ENCODE measurements at places on chromosomes 13 and 19.

DNA sequence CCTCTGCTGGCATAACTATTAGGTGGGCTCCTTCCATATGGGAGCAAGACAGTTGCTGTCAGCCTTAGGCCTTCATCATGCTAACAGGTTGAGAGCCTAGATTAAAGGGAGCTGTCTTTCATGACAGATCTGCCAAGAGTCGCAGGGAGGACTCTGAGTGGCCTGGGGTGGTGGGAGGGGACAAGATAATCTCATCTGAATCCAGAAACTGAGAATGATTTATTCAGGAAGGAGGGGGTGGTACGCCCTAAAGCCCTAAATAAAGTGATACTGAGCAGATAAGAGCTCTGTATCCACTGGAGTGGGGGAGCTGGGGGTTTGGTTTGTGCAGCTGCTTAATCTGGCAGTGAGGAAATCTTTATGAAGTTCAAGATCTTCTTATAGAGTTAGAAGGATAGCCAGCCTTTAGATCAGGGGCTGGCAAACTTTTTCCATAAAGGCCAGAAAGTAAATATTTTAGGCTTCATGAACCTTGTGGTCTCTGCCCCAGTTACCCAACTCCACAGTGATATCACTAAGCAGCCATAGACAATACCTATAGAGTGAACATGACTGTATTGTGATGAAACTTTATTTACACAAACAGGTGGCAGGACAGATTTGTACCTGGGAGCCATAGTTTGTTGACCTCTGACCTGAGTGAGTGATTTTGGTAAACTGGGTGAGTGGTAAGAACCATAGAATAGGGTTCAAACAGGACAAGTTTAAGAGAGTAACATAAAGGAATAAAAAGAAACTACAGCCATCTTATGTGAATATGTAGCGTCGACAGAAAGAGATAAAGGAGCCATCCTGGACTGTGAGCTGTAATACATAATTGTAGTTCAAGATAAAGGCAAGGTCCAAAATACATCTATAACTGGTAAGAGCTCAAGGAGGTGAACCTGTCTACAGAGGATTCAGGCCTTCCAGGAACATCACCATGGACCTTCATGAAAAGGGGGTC lies 9.8 kb upstream of the STK24 start:
- DNase-seq: no peak

- DNase-seq: no peak
These were observed 30.3 kb downstream of the AP1M1 start for GRCh38 chr19:16227837-16228636.

- DNase-seq: no peak
These were observed 3.3 kb upstream of the TPP2 start for GRCh38 chr13:102593466-102593865.

- no peak for DNase-seq
These were observed 179.8 kb downstream of the KCNRG start for GRCh38 chr13:50195045-50195444.

DNA sequence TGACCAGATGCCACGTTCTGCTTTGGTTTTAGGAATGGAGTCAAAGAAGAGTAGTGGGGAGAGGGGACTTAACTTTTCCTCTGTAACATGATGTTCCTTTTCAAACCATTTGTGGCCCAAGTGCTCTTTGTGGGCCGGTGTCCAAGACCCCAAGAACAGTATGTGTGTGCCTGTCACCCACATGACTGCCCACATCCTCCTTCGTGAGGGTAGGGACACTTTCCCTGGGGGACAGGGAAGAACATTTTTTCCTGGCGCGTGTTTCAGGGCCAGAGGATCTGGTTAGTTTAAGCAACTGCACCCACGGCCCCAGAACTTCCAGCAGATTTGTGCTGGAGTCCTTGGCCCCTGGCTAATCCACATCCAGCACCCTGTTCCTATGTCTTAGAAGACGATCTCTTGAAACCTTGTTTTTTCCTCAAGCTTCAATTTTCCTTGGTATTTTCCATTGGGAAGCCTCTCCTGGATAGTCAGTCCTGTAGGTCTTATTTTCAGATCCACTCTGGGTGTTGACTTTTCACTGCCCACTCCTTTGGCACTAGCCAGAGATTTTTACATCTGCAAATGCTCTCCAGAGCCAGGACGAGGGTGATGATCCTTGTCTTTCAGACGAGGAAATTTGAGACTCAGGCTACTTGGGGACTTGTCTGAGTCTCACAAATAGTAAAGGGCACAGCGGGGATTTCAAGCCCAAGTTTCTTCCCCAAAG lies 10.8 kb upstream of the CCDC97 start:
- no peak for DNase-seq

DNA sequence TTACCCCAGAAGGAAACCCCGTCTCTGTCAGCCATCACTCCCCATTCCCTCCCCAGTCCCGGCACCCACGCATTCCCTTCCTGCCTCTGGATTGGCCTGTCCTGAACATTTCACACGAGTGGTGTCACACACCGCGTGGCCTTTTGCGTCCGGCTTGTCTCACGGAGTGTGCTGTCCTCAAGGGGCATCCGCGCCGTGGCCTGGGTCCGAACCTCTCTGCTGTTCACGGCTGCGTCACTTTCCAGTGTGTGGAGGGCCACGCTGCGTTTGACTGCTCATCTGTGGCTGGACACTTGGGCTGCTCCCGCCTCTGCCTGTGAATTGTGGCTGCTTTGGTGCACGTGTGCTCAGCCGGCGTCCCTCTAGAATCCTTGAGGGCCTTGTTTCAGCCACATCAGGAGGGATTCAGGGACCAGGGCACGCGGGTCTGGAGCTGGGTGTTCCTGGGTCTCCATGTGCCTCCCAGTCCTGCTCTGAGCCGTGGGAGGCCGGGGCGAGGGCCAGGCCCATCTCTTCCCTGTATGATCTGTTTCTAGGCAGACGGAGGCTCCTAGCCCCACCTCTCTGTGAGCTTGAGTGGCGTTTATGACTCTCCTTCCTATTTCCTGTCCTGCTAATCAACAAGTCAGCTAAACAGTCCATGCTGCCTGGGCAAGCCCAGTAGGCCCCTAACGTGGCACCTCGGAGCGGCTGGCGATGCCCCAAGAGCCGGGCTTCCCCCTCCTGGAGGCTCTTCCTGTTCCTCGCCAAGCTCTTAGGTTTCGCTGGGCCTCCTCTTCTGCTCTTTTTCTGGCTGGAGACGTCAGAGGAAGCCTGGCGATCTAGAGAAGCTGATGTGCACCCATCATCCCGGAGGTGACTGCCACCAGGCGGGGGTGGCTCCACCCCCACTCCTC lies 8.1 kb downstream of the STK11 start:
- DNase-seq: peak; percentile 80

DNA sequence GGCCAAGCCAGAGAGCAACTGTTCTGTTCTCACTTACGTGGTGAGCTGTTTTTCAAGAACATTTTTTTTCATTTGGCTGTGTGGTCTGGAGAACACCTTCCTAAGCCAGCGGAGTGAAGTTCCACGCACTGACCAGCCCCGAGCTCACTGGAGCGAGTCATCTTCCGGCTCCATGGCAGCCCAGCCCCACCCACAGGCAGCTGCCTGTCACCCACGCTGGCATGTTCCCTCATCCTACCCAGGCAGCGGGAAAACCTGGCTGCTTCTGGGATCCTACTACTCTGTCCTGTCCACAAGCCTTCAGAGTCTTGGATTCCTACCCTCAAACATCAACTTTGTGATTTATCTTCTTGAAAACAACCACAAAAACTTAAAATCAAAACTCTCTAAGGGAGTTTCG lies 76.2 kb downstream of the GGACT start:
- DNase-seq: no peak

GRCh38 chr19:16435238-16435917 lies 36.4 kb downstream of the EPS15L1 start:
- DNase-seq: peak; percentile 32

GRCh38 chr19:35577918-35578317 lies 8.1 kb upstream of the PMIS2 start:
- no peak for DNase-seq

DNA sequence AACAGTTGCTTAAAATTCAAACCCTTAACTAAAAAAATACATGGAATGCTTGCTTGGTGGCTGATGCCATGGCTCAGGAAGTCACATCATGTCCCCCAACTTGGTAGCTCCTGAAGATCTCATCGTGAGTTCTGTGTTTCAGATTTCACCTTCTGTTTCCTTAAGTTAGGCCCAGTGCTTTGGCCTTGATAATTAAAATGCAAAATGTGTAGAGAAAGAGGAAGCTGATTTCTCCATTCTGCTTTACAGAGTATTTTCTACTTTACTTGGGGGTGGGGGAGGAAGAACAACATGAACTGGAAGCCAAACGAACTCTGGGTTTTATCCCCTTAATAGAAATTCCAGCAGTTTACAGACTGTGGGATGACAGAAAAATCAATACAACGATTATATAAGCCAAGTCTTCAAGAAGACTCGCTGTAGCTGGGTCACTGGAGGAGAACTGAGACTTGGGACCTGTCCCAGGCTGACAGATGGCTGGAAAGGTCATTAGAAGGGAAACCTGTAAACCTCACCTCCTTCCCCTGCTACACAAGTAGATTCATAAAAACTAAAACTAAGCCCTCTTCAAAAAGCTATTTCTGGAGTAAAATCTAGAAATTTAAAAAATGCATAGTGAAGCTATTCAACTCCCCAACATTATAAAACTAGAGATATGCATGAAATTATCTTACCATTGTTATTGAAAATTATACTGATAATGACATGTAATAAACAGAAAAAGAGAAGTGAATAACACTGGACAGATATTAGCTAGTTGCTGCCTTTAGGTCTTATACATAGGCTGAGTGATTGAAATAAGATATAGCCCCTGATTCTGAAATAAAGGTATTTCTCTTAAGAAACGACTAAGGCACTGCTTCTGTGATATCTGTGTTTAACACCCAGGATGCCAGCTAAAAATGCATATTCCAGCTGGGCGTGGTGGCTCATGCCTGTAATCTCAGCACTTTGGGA lies 22.1 kb upstream of the GGACT start:
- no peak for DNase-seq

GRCh38 chr13:92649140-92649813 lies 577.3 kb upstream of the GPC6 start:
- no peak for DNase-seq

- no peak for DNase-seq
These were observed 633.1 kb downstream of the EFNB2 start for GRCh38 chr13:105902396-105902795.

GRCh38 chr19:10421240-10422045 lies 1.1 kb downstream of the PDE4A start:
- DNase-seq: no peak

- DNase-seq: no peak
These were observed 389.2 kb downstream of the ITGBL1 start for GRCh38 chr13:101841698-101842097.

- DNase-seq: no peak
These were observed 1569.0 kb downstream of the OLFM4 start for GRCh38 chr13:54597540-54598088.

GRCh38 chr13:78298657-78299056 lies 304.7 kb downstream of the POU4F1 start:
- no peak for DNase-seq

DNA sequence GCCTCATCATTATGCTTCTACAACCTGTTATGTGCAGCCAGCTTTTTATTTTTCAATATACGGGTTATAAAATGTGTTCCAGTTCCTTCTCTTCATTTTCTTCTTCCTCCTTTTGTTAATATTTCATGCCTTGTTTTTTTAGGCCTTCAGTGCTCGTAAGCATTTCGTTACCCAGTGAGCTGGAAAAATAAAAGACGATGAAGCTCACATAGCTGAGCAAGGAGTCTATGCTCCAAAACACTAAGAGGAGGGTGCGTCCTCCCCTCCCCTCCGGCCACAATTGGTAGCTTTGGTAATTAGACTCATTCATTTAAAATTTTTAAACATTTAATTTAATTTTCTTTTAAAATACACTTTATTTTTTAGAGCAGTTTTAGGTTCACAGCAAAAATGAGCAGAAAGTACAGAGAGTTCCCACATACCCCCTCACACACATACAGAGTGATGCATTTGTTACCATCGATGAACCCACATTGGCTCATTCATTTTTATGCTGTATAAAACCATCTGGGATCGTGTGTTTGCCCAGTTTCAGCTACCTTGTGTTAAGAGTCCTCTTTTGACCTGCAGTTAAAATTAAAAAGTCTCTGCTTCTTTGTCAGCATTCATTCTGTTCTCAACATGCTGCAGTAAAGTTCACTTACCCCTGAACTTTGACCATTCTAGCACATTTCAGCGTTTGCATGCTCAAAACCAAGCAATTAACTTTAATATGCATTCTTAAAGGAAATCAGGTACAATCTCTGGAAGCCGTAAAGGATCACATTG lies 223.9 kb downstream of the LACC1 start:
- DNase-seq: no peak

DNA sequence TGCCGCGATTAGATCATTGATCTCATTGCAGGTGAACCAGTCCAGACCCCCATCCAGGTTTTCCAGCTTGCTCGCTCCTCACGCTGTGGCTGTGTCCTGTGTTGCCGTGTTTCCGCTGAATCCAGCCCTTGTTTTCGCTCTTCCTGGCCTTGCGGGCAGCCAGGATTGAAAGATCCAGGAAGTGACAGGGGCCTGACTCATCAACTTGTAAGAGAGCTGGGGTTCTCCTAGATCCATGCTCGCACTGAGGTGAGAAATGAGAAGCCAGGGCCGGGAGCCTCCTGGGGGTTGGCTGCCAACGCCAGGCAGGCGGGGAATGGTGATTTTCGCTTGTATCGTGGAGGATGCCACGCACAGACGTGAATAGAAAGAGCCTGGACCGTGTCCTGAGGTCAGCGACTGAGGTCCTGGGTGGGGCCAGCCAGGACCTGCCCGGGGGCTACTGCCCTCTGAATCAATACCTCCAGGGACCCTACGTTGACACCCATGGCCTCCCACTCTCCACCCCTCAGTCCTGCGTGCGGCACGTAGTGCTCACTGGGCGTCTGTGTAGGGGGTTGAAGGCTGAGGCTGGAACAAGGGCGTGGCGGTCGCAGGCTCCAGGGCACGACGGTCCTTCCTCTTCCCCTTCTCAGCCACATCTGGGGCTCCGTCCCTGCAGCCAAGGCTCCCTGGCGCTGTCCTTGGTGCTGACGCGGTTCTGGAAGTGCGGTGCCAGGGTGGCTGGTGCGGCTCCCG lies 7.3 kb upstream of the PTPRH start:
- DNase-seq: peak; percentile 97

GRCh38 chr13:102035969-102036368 lies 365.9 kb downstream of the FGF14 start:
- no peak for DNase-seq

DNA sequence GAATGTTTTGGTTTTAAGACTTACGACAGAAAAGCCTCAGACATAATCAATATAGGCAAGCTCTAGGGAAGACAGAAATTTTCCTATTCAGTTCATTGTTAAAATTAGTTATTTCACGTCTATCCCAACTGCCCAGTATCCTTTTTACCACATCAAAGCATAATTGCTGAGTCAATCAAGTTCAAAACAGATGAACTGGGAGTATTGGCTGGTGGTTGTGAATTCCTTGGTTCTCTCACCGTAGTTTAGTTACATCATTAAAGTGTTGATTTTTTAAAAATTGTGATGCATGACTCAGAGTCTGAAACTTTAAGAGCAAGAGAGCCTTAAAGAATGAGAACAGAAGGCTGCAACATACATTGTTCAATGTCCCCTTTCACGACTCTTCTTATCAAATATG lies 143.3 kb upstream of the FREM2 start:
- DNase-seq: no peak

- DNase-seq: peak; percentile 50
These were observed 10.7 kb downstream of the CCDC124 start for GRCh38 chr19:17943274-17944221.
